Fibroblast of skin of abdomen (primary cell): ENCODE measurements at places on chromosomes 7 and 10.

DNA sequence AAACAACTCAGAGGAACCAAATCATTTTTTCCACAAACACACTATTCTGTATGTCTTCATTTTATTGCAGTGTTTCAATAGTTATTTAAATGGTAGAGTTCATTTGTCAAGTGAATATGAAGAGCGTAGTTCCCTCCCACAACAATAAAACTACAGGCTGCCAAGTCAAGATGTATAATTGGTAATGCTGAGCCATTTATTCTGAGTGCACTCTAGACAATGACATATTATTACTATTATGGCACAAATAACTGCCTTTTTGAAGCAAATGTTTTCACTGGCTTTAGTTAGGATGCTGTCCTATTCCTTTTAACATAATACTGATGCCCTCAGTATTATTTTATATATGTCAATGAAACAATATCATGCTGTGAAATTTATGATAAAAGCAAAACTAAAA, 102.7 kb upstream of the PCDH15 start:
- DNase-seq = no peak

- peak; percentile 63 for DNase-seq
Measured at GRCh38 chr7:136947347-136947746, 78.9 kb downstream of the CHRM2 start.

DNA sequence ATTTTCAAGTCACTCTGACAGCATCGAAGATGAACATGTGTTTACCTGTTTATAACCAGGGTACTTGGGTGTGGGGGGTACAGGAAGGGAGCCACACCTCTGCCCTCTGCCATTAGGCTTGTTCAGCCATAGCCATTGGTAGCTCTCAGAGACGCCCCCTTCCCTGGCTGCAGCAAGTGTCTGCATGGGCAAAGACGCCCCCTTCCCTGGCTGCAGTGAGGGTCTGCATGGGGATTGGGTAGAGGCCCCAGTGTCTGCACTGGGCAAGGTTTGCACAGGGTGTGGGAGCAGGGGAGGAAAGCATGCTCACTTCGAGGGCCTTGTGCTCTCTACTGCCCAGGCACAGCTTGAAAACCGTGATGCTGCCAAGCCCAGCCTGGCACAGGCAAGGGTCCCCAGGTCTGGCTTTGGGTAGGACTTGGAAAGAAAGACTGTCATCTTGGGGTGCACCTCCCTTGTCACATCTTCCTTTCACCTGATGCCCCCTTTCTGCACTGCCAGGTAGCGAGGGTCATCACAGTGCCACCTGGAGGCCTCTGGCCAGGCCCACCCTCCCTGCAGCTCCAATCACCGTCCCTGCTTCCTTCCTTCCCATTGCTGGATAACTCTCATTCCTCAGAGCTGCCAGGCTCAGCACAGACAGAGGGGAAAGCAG, 3.7 kb downstream of the TMEM225B start:
- no peak for DNase-seq

DNA sequence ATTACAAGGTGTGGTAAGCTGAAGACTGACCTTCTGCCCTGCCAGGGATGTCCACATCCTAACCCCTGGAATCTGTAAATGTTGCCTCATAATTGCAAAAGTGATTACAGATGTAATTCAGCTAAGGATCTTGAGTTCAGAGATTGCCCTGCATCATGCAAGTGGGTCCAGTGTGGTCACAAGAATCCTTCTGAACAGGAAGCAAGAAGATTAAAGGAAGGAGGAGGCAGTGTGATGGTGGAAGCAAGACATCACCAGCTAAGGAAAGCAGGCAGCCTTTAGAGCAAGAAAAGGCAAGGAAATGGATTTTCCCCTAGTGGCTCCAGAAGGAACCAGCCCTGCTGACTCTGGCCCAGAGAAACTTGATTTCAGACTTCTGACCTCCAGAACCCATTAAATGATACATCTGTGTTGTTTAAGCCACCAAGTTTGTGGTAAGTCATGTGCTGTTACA, 78.1 kb downstream of the USP6NL start:
- DNase-seq = peak; percentile 33

GRCh38 chr10:59036311-59037017, 140.0 kb upstream of the PHYHIPL start:
- no peak for DNase-seq

GRCh38 chr7:154873500-154874121, 129.3 kb downstream of the PAXIP1 start:
- DNase-seq = no peak

DNA sequence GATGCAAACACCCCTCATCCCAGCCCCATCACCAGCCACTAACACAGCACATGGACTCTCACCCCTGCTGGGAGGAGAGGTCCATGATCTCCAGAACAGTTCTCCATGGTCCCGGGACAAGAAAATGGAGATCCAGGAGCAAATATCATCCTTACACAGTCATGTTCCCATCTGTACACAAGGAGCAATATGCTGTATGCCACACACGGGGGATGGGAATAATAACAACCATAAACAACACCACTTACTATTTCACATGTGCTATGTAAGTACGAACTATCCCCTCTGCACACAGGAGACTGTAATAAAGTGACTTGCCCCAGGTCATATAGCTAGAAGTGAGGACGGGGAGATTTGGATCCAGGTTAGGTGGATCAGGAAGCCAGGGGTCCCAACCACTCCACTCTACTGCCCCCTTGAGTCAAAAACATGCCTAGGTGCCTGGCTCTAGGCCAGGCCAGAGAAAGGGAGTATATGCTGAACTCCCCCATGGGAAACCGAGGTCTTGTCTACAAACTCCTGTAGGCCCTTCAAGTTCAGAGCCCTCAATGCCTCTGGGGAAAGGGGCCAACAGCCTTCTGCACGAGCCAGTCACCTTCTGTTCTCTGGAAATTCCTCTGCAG, 34.1 kb downstream of the LRRC20 start:
- DNase-seq = peak; percentile 24

DNA sequence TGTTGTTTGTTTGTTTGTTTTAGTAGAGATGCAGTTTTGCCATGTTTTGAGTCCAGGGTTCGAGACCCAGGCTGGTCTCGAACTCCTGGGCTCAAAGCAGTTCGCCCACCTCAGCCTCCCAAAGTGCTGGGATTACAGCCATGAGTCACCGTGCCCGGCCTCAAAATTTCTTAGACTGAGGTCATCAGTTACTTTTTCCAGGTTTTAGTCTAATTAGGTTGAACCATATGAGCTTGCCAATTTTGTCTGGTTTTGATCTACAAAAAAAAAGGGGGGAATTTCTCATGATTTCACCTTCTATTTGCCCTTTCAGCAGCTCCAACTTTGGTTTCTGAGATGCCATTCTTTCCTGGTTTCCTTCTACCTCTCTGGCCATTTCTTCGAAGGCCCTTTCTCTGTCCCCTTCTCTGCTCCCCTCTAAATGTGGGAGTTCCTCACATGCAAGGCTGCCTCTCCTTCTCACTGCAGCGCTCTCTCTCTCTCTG, 5.5 kb downstream of the CUEDC2 start:
- peak; percentile 42 for DNase-seq

DNA sequence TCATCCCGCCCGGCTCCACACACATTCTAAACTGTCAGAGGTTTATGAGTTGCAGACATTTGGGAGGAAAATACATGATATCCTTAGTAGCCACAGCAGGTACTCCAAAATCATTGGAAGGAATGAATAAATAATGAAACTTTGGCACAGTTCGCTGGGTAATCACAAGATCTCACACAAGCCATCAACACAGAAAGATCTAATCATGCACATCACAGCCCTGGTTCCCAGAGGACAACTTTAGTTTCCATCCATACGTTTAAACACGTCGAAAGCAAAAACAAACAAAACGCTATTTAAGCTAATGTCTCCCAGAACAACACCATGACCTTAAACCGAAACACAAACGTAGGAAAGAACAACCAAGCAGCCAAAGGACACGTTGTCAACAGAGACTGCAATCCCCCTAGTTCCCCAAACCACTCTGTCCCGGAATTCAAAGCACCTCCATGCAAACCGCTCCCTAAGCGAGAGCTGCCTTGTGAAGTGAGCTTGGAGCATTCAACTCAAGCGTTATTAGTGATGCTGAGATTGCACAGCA, 12.3 kb downstream of the SVIL start:
- DNase-seq = no peak
